Caki2 (cell line): ENCODE measurements at places on chromosomes 16 and 17. TPM values are rescaled to one million over a fixed set of nuclear protein-coding genes. Genes with fewer than 3 reads are reported as not detected.

- DNase-seq = no peak
Measured at GRCh38 chr17:45942284-45942683, 47.9 kb downstream of the MAPT start.

DNA sequence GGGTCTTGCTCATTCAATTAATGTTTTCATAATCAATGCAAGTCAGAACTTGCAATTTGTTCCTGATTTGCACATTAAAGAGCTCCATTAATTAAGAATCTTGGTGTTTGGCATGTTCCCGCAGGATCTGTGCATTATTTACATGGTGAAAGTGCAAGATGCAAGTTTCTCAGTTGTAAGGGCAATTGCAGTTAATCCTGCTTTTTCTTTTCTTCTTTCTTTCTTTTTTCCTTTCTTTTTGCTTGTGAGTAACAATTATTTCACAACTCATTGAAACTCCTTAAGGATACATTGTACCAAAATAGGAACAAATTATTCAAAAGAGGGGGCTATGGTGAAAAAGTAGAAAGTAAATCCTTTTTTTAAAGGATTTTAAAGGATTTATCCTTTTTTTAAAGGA, 24.2 kb downstream of the AATF start:
- no peak for DNase-seq

- no peak for DNase-seq
Measured at GRCh38 chr17:34996422-34997285, 16.3 kb downstream of the LIG3 start.

DNA sequence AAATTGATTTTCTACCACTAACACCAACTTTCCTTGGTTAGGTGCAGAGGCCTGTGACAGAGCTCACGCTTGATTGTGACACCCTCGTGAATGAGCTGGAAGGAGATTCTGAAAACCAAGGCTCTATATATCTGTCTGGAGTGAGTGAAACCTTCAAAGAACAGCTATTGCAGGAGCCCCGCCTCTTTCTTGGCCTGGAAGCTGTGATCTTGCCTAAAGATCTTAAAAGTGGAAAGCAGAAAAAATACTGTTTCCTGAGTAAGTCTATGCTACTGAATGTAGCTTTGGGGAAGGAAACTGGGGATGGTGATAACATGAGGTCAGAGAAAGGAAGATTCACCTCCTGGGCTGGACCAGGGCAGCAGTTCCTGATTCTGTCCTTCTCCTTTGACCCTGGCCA, 38.3 kb downstream of the REXO5 start:
- DNase-seq = no peak

Gene ODAD4
- total RNA-seq = 0.78 and 2.6 TPM in 2 replicates

Gene ABCA9
- not detected in 2 replicates for total RNA-seq
